ENCODE measurements at places on chromosomes 13 and 19.

DNA sequence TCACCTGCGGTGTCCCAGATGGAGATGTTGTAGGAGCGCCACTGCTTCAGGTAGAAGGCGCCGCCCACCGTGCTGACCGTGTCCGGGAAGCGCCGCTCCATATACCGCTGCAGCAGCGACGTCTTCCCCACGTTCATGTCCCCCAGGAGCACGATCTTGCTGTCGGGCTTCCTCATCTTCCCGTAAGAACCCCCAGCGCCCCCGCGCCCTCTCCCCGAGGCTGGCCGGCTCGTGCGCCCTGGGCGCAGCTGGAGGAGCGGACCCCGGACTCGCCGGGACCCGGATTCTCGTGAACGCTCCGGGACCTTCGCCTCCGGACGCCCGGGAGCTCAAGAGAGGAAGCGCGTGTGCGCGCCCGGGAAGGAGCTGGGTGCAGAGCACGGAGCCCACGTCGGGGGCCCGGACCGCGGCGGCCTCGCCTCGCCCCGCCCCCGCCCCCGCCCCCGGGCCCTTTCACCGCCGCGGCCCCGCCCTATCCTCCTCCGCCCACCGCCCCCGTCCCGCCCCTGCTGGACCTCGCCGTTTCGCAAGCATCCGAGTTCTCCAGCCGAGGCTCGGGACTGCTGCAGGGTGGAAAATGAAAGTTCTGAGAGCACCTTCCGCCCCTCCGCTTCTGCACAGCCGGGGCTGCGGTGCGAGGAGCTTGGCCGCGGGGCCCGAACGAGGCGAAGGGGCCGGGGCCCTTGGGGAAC is at the start of gene RAB20:
Gene RAB20 (minus strand): TSS at position 379 of the 692 bp plus-strand sequence. CDS start 203 bp downstream, at position 176.
- peak; percentile 64 for DNase-seq

- no peak for DNase-seq
Observed at GRCh38 chr19:17739121-17739875, 12.0 kb upstream of the FCHO1 start.

GRCh38 chr13:28049215-28049614 is 51.2 kb downstream of the FLT3 start:
- DNase-seq = no peak

DNA sequence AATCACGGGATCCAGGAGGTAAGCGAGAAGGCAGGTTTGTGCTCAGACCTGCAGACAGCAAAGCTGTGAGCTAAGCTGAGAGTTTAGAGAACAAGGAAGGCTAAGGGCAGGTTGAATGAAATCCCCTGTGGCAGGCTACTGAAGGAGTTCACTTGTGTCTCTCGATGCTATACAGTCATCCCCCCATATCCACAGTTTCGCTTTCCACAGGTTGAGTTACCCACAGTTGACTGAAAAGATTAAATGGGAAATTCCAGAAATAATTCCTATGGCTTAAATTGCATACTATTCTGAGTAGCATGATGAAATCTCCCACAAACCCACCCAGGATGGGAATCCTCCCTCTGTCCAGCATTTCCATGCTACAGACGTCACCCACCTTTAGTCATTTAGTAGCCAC is 49.6 kb downstream of the ABCC4 start:
- DNase-seq = no peak

- no peak for DNase-seq
Observed at GRCh38 chr19:5002143-5002542, 33.2 kb downstream of the KDM4B start.

- no peak for DNase-seq
Observed at GRCh38 chr19:30204721-30205120, 167.5 kb upstream of the ZNF536 start.

- DNase-seq = no peak
Observed at GRCh38 chr19:39906283-39906682, 28.2 kb downstream of the FCGBP start.

- DNase-seq = no peak
Observed at GRCh38 chr13:48273346-48273745, 30.2 kb upstream of the RB1 start.

DNA sequence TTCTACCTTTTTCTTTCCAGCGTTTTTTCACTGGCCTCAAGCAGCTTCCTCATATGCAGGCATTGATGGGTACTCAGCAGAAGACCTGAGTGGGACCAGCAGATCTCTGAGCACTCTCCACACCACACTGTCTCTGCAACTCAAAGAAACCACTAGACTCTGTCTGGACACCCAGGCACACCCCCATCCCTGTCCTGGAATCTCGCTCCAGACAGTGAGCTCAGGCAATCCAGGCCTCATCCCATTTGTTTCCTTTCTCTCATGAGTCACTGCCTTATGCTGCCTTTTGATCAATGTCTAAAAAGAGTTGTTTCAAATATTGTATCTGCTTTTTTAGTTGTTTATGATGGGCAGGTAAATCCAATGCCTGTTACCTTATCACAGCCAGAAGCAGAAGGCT is 19.7 kb upstream of the POP4 start:
- DNase-seq = no peak

GRCh38 chr19:55115446-55116065 is 1.9 kb downstream of the PPP1R12C start:
- DNase-seq = no peak

DNA sequence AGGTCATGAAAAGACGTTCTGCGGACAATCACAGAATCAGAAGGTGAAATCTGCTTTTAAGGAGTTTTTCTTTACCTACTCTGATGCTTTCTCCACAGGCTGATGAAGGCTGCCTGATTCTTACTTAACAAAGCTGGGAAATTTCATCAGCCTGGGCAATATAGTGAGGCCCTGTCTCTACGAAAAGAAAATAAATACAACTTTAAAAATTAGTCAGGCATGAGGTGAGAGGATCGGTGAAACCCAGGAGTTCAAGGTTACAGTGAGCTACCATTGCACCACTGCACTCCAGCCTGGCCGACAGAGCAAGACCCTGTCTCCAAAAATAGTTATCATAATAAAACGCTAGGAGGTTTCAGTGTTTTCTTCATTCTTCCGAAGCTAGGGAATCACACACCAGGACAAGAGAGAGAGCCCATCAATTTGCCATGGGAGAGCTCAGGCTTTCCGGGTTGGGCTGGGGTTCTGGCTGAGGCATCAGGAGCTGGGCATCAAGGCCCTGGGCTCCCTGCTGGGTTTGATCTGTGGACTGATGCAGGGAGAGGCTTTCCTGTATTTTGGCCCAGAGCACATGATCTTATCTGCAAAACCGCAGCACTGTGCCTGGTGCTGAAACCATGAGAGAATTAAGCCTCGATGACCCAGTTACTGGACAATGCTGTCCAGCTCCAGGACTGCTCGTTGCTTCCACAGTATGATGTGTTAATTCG is 25.1 kb upstream of the CEBPG start:
- DNase-seq = no peak

DNA sequence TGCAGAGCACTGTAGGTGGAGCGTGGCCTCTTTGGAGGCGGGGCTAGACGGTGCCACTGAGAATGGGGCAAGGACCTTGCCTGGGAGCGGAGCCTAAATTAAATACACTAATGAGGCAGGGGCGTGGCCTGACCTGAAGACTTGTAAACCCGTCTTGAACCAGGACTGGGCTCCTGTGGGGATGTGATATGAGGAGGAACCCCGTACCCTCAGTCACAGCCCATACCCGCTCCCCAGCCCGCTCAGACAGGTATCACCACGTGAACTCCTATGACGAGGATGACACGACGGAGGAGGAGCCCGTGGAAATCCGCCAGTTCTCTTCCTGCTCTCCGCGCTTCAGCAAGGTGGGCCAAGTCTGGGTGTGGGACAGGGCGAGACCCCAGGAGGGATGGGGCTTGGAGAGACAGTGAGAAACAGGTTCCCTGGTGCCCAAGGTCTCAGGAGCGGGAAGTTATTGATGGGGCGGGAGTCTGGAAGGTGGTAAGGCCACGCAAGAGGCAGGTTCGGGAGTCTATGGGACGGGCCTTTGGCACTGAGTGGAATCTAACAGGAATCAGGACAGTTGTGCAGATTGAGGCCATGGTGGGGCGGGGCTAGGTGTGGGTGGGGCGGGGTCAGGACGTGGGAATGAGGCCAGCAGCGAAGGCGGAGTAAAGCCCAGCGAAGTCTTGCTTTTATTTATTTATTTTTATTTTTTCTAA is 14.7 kb downstream of the DNASE2 start:
- DNase-seq = no peak

- DNase-seq = no peak
Observed at GRCh38 chr19:34851277-34851804, 75.4 kb upstream of the ZNF30 start.

- peak; percentile 62 for DNase-seq
Observed at GRCh38 chr19:1295169-1296012, 9.7 kb downstream of the EFNA2 start.

GRCh38 chr13:41554180-41554579 is 96.8 kb downstream of the RGCC start:
- DNase-seq = no peak

DNA sequence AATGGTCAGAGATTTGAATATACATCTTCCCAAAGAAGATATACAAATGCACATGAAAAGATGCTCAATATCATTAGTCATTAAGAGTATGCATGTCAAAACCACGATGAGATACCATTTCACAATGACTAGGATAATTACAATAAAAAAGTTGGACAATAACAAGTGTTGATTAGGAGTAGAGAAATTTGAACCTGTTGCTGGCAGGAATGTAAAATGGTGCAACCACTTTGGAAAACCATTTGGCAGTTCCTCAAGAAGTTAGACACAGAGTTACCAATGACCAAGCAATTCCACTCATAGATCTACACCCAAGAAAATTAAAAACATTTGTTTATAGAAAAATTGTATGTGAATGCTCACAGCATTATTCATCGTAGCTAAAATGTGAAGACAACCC is 33.2 kb upstream of the STARD13 start:
- DNase-seq = no peak

- DNase-seq = peak; percentile 55
Observed at GRCh38 chr19:44570984-44571684, 41.7 kb upstream of the CEACAM20 start.

DNA sequence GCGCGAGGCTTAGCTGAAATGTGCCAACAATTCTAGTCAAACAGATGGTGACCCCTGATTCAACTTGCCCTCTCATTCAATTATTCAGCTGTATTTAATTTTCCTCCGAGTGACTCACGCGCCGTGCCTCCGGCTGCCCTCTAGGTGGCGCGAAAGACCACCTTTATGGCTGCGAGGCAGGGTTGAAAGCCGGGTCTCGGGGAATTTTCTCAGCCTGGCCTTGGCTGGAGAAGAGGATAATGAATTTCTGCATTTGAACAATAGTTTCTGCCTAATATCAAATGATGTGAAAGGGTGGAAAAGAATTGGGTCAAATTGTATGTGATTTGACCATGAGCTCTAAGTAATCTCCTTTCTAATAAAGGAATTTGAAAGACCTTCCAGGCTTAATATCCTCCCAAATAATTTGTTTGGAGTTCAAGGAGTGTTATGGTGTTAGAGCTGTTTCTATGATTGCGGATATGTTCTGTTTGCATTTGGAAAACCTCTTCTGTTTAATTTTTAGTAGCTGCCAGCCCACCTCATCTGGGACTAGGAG is 310.9 kb downstream of the ZNF536 start:
- DNase-seq = peak; percentile 66

DNA sequence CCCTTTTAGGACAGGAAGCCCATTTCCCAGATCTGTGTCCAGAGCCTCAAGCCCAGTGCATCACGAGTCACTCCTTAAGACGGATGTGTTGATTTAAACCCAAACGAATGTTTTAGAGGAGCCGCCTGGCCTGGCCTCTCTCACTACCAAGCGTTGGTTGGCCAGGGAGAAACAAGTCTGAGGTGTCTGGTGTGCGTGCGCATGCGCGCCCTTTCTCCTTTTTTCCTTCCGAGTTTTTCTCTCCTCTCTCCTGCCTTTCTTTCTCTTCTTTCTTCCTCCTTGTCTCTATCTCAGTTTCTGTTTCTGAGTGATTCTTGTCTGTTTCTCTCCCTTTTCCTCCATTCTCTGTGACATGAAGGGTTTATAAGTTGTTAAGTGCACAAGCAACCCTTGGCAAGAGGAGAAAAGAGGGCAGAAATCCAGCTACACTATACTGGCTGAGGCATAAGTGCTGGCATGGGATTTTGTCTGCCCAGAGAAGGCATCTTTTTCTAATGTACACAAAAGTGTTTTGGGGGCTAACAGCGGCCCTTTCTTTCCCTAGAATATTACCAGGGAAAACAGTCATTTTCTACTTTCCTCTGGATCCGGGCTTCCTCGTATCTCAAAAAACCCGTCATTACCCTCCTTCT is 170.5 kb downstream of the DNAJC15 start:
- no peak for DNase-seq

DNA sequence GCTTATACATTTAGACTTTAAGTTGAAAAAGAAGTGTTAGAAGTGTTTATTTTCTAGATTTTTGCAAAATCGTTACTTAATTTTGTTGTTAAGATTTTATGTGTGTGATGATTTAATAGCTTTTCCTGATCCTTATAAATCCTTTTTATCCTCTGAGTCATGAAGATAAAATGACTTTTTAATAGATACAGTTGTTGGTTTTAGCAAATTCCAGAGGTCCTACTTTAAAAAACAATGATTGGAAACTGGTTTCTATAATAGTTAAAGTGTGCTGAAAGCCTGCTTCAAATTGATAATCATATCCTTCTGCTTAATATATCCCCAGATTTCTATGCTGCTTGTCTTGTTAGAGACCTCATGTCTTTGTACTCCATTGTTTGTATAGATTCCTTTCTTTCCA is 39.0 kb downstream of the RNASEH2B start:
- DNase-seq = no peak

GRCh38 chr19:14073261-14073924 is 807 bp downstream of the MISP3 start:
- DNase-seq = peak; percentile 81

DNA sequence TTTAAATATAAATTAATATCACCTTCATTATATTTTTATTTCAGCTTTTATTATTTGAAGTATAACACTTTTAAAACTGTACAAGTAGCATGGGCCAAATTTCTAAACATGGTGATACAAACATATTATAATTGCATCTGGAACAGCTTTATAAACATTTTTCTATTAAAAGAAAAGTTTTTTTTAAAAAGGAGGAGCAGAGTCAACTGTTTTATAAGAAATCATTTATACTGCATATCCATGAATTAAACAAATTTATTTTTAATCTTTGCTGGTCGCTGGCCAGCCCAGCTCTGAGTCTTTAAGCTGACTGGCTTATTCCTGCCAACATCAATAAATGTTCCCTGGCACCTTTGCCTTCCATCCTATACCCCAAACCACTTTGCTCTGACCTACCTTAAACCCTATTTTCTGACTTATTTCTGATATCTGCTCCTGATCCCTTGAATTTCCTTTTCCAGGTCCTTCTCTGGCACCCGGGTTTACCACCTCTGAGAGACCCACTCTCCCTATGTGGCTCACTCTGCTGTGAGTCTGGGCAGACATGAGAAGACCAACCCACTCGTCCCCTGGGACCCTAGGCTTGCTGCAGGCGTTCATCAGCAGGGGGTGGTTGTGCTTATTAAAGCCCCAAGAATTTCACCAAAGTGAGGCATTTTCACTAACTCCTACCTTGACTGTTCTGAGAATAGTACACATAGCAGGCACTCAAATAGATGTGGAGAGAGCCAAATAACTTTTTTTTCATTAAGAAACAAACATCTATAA is 220.3 kb downstream of the KLF12 start:
- no peak for DNase-seq

Data from activated naive CD8-positive, alpha-beta T cell treated with anti-CD3 and anti-CD28 coated beads, Interleukin-2, amount 50 U/mL, for 24 hours (primary cell).